ENCODE measurements at places on chromosomes 3 and 15. TPM values are rescaled to one million over a fixed set of nuclear protein-coding genes. Genes with fewer than 3 reads are reported as not detected.

Gene TRH
- total RNA-seq = not detected

Gene TTC23
- total RNA-seq = 30.4 TPM

Gene SH3GL3
- under 0.01 TPM for total RNA-seq

Gene DNAH1
- total RNA-seq = 1.8 TPM

Gene B2M
- 3,660 TPM for total RNA-seq

Gene CHRNA7
- total RNA-seq = 0.26 TPM

Gene BNC1
- 7.7 TPM for total RNA-seq

Gene EXD1
- 0.17 TPM for total RNA-seq

Gene CLCN2
- 1.8 TPM for total RNA-seq

Gene MEIS2
- total RNA-seq = 31.0 TPM

Gene HDDC3
- 13.4 TPM for total RNA-seq

Gene FURIN
- total RNA-seq = 27.9 TPM

Gene TGM5
- total RNA-seq = not detected

Gene LRRC34
- total RNA-seq = 1.8 TPM

Gene PDCD10
- total RNA-seq = 46.6 TPM

Gene GABRB3
- total RNA-seq = 1.5 TPM

Gene RTP3
- not detected for total RNA-seq

Gene CHDH
- total RNA-seq = 0.77 TPM

Gene ZNF619
- 8.7 TPM for total RNA-seq

Gene SLC9C1
- not detected for total RNA-seq

Gene CRYBG3
- total RNA-seq = 29.9 TPM

Gene GUCA1C
- not detected for total RNA-seq

Gene EIF4E3
- 1.8 TPM for total RNA-seq

Gene GOLGA8R
- total RNA-seq = 1.3 TPM
